Endodermal cell (in vitro differentiated cells): ENCODE measurements at places on chromosomes 5 and 9.

GRCh38 chr5:170248172-170248930 is 15.6 kb downstream of the C5orf58 start:
- DNase-seq: no peak

DNA sequence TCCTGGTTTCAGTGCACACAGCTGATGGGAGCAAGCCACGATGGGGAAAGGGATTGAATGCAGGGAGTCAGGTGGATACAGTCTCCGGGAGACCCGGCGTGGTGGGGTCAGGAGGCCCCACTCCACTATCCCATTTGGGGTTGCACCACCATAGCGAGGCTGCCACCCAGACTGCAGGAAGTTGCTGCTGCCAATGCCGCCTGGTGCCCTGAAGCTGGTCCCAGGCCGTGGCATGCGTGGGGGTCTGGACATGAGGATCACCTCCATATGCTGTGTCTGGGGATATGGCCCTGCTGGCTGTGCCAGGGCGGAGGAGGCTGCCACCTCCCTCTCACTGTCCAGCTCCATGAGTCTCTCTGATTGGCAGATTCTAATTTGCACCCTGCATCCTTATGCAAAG is 45.3 kb downstream of the COL5A1 start:
- no peak for DNase-seq

- DNase-seq: no peak
Observed at GRCh38 chr5:9543311-9543920, 2.5 kb downstream of the SEMA5A start.

- no peak for DNase-seq
Observed at GRCh38 chr5:10235350-10235749, 14.3 kb downstream of the ATPSCKMT start.

DNA sequence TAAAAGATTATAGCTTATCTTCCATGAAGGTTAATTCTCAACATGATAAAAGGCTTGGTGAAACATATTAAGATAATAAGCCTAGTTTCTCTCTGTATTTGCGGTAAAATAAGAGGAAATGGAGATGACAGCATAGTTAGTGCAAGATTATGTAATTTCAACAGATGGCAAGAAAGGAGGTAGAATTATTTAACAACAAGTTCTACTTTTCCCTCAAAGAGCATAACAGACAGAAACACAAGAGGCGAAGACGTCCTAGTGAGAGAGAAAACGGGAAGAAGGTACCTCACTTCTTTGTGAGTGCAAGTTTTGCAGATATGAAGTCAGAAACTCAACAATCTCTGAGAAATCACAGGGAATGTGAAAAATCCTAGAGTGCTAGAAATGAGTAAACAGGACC is 144.8 kb upstream of the ADCY2 start:
- no peak for DNase-seq

DNA sequence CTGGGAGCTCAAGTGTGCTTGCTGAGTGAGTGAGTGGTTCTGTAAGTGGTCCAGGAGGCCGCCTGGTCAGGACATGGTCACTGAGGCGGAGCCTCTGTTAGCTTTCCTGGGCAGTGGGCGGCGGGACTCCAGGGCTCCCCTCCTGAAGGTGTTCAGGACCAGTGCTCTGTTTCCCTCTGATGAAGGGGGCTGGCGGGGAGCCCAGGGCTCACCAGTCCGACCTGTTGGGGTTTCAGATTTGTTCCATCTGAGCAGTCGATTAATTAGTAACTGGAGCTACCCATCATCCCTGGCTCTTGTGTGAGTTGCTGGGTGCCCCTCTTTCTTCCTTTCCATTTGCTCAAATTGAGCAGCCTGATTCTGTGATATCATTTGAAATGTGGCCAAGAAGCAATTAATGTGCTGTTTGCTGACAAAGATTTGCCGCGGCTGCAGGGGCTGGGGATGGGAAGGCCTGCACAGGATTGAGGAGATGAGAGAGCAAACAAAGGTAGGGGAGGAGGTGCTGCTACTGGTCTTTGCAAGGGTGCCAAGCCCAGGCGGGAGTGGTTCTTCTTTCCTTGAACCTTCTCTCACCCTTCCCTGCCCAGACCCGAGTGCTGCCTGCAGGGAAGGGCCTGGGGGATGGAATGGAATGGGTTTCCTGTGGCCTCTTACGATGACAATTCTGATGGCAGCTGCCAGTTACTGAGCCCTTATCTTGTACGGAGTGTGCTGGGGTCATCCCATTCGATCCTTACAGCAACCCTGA is 92.8 kb upstream of the PITX1 start:
- no peak for DNase-seq

DNA sequence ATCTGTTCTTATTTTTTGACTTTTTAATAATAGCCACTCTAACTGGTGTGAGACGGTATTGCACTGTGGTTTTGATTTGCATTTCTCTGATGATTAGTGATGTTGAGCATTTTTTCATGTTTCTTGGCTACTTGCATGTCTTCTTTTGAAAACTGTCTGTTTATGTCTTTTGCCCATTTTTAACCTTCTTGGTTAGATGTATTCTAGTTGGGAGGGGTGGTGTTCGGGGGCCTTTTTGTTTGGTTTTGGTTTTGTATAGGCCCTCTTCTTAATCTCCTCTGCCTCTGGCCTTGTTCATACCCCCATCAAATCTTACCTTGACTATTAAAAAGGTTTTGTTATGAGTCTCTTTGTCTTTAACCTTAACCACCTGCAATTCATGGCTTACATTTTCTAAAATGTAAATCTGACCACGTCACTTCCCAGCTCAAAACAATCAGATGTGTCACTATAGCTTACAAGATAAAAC is 107.8 kb upstream of the NR4A3 start:
- no peak for DNase-seq

DNA sequence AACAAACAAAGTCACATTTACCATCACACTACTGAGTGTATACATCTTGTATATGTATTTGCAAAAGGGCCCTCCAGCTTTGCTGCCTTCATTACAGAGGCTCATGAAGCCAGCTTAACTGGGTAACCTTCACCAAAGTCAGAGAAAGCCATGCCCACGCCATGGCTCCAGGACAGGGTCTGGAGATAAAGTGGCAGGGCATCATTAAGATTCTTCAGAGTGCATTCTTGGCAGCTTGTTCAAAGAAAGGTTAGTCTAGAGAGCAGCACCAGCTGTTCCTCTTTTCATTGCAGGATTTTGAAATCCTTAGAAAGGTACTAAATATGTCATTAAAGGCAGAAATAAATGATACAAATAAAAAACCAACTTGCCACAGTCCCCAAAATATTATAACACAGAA is 333.2 kb downstream of the NDUFS4 start:
- DNase-seq: no peak

DNA sequence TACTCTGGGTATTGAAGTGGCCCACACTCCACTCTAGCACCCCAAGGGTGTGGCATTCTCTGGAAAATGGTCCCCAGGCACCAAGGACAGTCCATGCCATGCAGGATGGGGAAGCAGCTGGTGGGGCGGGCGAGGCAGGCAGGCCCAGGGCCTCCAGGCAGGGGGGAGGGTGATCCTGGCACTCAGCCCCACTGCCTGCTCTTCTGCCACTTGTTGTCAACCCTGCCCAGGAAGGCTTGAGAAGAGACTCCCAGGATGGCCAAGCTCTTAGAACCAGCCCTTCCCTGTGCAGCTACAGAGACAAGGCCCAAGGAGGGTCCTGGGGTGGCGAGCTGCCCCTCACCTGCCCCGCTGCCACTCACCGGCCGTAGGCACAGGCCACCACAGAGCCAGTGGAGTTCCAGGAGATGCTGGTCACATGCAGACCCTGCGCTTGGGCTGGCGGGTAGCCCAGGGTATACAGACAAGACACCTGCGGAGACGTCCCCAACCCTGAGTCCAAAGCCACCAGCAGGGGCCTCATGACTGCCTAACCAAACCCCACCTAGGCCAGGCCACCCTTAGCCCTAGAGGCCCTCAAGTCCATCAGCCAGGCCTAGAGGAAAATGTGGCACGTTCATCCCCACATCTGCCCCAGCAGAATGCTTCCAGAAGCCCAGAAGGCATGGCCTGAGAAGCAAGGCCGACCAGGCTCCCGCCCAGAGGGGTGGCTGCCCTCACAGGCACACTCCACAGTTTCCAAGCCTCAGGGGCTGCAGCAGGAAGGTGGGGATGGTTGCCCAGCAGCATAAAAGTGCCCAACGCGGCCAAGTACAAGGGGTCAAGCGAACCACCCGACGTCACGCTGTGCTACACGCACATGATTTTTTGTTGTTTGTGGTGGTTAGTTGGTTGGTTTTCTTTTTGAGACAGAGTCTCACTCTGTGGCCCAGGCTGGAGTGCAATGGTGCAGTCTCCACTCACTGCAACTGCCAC is 19.8 kb downstream of the DYNC2I2 start:
- peak; percentile 47 for DNase-seq

GRCh38 chr9:77454663-77455062 is 193.5 kb downstream of the GNA14 start:
- no peak for DNase-seq
